ENCODE measurements at places on chromosomes 16 and 17. TPM values are rescaled to one million over a fixed set of nuclear protein-coding genes. Genes with fewer than 3 reads are reported as not detected.

DNA sequence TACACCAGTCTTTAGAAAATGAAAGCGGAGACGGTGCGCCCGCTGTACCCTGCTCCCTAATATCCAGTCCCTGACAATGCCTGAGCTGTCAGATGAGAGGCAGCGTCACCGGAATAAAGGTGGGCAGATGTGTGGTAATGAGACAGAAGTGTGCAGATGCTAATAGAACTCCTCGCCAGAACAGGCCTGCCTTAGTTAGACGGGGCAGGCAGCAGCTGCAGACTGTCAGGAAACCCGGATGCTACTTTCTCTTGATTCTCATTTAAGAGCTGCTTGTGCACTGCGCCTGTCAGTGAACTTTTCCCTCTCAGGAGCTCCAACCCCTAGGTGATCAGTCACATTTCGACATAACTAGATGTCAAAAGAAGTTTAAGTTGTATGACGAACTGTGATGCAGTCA lies 221.8 kb upstream of the IRX3 start:
- no peak for DNase-seq

DNA sequence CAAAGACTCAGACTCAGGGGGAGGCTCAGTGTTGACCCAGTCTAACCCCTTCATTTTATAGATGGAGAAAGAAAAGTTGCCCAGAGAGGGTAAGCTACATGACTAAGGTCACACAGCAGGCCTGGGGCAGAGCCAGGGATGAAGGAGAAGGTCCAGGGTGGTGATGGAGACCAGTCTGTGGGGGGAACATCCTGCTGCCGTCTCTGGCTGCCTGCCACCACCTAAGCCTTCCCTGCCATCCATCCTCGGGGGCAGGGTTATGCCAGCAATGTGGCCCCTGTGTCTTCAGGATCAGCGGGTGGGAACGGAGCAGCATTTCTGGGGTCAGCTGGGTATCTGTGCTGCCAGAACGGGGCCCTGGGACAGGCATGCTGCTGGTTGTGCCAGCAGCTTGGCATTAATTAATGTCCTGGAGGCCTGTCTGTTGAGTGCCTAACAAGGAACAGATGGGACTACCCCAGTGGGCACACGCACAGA lies 5.5 kb downstream of the DOK4 start:
- DNase-seq = no peak

- DNase-seq = no peak
Measured at GRCh38 chr17:42704837-42705494, 22.6 kb downstream of the CNTNAP1 start.

- no peak for DNase-seq
Measured at GRCh38 chr16:86018487-86018886, 119.5 kb downstream of the IRF8 start.

- DNase-seq = no peak
Measured at GRCh38 chr16:19859166-19859565, 25.5 kb downstream of the GPRC5B start.

DNA sequence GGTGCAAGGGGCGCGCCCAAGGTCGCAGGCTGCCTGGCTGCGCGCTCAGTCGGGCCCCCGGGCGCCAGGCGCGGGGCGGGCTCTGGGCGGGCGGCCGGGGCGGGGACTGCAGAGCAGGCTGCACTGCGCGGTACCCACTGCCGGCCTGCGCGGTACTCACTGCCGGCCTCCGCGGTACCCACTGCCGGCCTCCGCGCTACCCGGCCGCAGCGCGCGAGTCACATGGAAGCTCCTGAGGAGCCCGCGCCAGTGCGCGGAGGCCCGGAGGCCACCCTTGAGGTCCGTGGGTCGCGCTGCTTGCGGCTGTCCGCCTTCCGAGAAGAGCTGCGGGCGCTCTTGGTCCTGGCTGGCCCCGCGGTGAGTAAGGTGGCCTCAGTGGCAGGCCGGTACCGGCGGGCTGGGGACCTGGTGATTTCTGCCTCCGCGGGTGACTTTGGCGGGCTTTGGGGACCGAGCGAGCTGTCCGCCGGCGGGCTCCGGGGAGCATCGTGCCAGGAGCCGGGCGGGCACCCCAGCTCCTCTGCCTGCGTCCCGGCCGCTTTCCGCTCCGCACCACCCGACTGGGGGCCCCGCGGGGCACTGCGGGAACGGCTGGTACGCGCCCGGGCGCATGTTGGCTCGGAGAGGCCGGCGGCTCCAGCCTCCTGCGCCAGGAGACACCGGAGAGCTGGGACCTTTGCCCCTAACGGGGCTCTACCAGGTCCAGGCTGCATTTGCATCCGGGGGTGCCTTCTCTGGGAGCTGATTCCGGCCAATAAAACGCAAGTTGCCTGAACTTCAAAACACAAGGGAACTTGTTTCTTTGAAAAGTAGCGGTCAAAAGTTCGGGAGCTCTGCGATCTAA lies at the start of gene SLC47A1:
Gene SLC47A1, plus strand, starts transcription at position 137 of the 844 bp plus-strand sequence. Its CDS starts 86 bp downstream, at position 223.
- DNase-seq = no peak

GRCh38 chr17:38673707-38674013 lies 1.1 kb downstream of the EPOP start:
- DNase-seq = no peak

Gene ADAMTS18
- polyA plus RNA-seq = 3.6 TPM

Gene SLC25A10
- 12.2 TPM for polyA plus RNA-seq
